ENCODE measurements at places on chromosomes 4 and X.

DNA sequence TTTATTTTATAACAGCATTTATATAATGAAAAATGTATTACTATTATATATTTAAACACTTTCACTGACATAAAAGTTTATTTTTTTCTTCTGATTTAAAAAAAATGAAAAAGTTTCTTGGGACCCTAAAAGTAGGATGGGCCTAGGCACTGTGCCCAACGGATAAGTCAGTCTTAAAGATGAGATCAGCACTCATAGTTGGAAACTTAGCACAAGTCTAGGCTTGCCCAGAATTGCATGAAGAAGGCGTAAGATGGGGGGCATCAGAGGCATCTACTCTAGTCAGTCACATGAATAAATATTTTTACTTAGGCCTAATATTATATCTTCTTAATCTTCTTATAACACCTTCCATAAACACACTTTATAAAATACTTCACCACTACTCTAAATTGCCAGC, 306.7 kb upstream of the GRID2 start:
- no peak for DNase-seq

DNA sequence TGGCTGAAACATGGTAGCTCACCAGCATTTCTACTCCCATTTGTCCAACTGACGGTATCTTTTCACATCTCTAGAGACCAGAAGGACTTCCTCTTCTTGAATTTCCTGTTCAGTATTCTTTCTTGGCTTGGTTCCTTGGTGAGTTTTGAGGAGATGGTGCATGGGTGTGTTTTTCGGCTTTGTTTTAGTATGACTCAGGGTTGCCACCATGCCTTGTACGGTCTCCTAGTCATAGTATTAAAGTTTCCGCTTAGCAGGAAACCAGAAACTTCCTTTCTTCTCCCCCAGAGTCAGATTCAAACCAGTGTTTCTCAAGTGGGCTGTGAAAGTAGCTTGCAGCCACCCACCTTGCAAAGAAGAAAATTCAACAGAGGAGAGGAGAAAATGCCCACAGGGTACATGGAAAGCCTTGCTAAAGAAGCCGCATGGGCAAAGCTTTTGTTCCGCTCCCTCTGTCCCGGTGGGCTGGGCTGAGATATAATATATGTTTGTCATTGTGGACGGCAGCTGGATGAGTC, 5.7 kb downstream of the CD99 start:
- peak; percentile 93 for DNase-seq

DNA sequence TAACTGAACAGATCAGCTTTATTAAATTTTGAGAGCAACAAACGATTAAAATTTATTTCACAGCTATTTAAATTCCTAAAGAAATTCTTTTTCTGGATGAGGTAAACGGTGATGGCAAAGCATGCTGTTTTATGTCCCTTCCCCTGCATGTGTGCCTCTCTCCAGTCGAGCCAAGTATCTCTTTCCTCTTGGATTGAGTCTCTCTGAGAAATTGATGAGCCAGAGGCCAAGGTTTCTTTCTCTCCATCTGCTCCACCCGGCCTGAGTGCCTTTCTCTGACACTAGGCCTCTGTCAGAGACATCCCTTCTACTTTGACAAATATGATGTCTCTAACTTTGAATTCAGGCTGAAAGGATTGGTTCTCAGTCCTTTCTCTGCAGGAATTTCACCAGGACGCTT, 42.6 kb upstream of the PARM1 start:
- DNase-seq, result no peak

- DNase-seq, result peak; percentile 63
Measured at GRCh38 chr4:129550281-129550785, 454.4 kb downstream of the C4orf33 start.

DNA sequence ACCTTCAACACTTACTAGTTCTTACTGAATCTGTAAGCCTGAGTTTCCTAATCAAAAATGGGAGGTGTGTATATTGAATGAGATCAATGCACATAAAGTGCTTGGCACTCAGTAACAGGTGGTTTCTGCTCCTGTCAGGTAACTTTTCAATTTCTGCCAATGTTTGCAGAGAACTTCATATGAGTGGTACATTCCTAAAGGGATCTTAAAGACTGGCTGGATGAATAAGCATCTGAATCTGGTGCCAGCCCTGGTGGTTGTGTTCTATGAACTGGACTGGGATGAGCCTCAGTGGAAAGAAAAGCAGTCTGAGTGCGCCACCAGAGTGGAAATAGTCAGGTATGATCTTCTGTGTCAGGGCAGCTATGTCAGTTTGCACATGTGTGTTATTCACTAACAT, 7.0 kb downstream of the TRAPPC11 start:
- DNase-seq, result no peak

DNA sequence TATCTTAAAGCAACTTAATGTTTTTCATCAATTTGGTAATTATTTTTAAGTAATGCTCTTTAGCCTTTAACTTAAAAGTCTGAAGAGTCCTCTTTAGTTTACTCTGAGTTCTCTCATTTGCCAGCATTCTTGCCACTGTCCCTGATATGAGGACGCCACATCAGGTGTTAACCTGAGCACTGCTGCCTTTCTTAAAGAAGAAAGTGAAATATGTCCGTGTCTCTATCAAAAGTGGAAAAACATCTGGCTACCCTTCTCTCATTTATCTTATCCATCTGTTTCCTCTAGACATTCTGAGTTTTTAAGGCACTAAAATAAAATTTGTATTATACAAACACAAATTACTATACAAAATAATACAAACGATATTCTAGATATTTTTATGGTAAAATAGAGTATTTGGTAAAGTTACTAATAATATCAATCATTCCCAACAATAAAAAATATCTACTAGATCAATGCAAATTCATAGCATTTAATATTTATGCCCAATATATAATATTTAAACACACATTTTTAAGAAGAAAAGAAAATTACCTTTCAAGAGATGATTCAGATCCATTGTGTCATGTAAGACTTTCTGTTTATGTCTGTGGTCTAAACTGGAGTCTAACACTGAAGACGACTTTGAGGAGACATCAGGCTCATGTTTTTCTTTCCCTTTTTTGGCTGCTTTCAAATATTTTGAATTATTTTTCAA, 14.0 kb downstream of the CFAP97 start:
- DNase-seq, result no peak

DNA sequence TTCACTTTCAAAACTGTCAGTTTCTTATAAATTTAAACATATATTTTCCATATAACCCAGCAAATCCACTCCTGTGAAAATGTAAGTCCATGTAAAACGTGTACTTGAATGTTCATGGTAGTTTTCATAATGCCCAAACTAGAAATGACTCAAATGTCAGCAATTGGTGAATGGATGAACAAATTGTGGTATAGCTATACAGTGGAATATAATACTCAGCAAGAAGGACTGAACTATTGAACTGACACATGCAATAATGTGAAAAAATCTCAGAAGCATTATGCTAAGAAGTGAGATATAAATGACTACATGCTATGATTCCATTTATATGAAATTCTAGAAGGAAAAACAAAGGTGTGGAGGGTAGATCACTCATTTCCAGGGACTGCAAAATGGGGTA, 52.2 kb downstream of the USP53 start:
- DNase-seq, result no peak
